CD4-positive, alpha-beta T cell treated with Interferon alpha-2 for 1 hour (primary cell): ENCODE measurements at places on chromosomes 4 and X.
A peak's percentile ranks its signal among the peaks of the same experiment; 100 is the strongest.

GRCh38 chr4:36432586-36432985 lies 151.2 kb downstream of the DTHD1 start:
- DNase-seq = no peak

DNA sequence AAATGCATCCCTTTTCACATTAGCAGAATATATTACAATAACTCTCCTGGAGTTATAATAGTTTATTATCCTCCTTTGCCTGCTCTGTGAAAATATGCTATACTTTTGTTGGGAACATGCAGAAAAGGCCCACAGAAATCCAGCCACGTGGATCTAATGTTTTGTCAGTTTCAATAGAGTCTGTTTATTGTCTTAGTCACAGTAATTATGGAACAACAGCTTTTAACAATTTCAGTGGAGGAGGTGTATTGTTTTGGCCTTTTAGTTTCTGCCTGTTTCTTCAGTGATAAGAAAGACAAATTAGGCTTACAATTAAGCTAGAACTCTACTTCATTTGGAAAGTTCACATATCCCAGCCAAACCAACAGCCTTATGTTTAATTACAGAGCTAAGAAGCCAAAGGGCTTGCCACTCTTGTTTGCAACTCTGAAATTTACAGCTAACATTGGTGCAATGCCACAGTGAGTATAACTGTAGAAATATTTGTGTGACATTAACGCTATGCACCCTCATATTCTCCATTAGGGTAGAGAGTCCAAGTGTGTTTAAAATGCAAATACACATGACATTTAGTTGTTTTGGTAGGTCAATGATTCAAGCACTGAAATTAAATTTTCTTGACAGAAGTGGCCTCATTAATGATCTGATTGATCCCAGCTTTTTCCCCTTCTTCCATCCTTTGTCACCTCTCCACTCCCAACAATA lies 175.8 kb downstream of the USP46 start:
- DNase-seq = no peak

GRCh38 chr4:26005764-26006163 lies 91.7 kb downstream of the SMIM20 start:
- no peak for DNase-seq

GRCh38 chr4:143668930-143669552 lies 31.4 kb downstream of the FREM3 start:
- DNase-seq = no peak

- DNase-seq = no peak
Measured at GRCh38 chr4:9765091-9765490, 16.3 kb upstream of the DRD5 start.

DNA sequence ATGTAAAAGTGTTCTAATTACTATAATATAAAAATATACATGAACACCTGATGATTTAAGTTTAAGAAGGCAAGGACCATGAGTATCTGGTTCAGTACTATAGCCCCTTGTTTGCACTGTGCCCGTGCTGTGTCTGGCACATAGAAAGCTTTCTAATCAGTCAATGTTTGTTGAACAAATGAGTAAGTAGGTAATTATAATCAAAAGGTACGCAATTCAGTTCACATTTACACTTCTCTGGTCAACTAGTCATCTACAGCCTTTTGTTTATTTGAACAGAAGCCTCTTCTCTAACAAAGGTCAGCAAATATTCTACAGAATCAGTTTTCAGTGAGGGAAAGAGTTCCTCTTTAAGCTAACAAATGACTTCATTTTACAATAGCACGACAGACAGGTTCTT lies 523.3 kb downstream of the SMARCA1 start:
- no peak for DNase-seq

- no peak for DNase-seq
Measured at GRCh38 chrX:119398974-119399771, at the start of gene SLC25A43. Gene SLC25A43 (plus strand): TSS chrX:119399336. CDS start chrX:119399404, 68 bp downstream.

GRCh38 chr4:65791812-65792308 lies 121.6 kb upstream of the EPHA5 start:
- DNase-seq = no peak

- DNase-seq = no peak
Measured at GRCh38 chr4:75069493-75070074, 136.7 kb downstream of the PARM1 start.

GRCh38 chrX:10326578-10326977 lies 169.8 kb downstream of the CLCN4 start:
- DNase-seq = no peak

DNA sequence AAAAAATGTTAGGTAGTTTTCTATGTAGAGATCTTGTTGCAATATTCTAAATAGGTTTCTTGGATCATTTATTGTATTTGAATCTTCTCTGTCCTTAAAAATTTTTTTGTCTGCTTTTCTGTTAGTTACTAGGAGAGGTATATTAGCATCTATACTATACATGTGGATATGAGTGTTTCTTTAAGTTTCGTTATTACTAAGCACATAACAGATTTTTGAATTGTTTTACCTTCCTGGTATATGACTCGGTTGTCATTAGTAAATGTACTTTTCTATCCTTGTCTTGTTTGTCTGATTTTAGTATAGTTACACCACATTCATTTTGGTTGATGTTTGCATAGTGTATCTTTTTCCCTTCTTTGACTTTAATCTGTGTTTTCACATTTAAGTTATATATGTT lies 20.2 kb downstream of the PYURF start:
- DNase-seq = no peak

GRCh38 chrX:104105330-104106262 lies 6.7 kb upstream of the ZCCHC18 start:
- no peak for DNase-seq

DNA sequence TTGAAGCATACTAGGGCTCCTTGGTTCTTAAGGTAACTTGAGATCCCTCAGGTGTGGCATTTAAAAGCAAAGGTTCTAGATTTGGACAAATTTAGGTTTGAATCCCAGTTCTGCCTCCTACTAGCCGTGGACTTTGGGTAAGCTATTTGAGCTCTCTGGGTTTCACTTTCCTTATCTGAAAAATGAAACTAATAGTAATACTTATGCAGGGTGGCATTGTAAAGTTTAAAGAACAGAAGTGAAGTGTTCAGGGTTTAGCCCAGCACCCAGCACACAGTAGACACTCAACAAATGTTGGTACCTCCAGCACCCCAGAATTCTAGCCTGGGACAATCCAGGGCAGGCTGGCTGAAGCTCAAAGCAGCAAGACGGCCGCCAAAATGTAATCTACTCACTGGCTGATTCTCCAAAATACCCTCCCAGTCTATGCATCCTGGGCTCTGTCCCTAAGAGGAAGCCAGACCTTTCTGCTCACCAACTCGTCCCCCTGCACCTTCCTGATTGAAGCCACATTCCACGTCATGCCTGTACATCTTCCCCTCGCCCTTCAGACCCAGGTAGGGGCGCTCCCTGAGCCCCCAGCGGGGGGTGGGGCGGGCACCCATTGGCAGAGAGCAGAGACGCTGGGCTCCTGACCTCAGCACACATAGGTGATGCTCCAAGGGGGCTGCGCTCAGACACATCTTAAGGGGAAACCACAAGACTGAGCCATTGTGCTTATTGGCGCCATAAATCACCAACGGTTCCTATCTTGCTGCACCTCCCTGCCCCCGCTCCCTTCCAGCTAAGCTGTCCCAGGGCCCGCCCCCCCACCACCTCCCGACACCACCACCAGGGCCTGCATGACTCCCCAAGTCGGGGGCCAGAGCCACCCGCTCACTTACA lies 160.6 kb downstream of the BCOR start:
- peak; percentile 52 for DNase-seq

DNA sequence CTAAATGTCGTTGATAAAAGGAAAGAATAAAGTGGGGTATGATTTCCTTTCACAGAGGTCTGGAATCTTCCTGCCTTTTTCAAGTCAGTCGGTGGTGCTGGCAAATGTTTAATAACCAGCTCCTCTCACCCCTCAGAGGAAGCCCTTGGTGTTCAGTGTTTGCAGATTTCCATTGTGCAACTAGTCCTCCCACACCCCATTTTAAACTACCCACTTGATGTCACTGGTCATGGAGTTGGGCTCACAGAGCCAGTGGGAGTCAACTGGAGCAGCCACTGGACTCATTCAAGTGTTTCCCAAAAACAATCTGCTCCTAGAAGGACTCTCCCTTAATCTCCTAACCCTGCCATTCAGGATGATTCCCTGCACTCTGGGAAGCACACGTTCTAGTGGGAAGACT lies 149.2 kb downstream of the PTTG2 start:
- DNase-seq = no peak

- no peak for DNase-seq
Measured at GRCh38 chrX:52359614-52360232, 9.1 kb upstream of the XAGE2 start.

- DNase-seq = no peak
Measured at GRCh38 chr4:156774422-156774821, 197.2 kb downstream of the PDGFC start.

GRCh38 chr4:140061659-140062289 lies 92.2 kb downstream of the MAML3 start:
- DNase-seq = no peak

GRCh38 chrX:151370906-151371305 lies 26.1 kb upstream of the VMA21 start:
- DNase-seq = no peak

- no peak for DNase-seq
Measured at GRCh38 chr4:106708464-106708816, 327.7 kb downstream of the DKK2 start.

DNA sequence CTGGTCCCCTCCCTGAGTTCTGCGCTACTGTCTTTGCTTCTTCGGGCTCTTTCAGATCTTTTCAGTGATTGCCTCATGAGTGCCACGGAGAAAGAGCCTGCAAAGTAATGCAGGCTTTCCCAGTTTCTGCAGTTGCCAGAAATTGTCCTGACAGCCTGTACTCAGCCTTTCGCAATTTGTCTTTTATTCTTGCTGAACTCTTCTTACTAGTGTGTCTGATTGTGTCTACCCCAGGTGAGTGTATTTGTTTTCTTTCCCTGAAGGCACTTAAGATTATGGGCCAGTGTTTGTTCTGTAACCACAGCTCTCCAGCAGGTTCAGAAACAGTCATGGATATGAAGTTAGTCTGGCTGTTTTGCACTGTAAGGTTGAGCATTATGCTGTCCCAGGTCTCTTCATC lies 47.1 kb downstream of the FAM193A start:
- DNase-seq = no peak

DNA sequence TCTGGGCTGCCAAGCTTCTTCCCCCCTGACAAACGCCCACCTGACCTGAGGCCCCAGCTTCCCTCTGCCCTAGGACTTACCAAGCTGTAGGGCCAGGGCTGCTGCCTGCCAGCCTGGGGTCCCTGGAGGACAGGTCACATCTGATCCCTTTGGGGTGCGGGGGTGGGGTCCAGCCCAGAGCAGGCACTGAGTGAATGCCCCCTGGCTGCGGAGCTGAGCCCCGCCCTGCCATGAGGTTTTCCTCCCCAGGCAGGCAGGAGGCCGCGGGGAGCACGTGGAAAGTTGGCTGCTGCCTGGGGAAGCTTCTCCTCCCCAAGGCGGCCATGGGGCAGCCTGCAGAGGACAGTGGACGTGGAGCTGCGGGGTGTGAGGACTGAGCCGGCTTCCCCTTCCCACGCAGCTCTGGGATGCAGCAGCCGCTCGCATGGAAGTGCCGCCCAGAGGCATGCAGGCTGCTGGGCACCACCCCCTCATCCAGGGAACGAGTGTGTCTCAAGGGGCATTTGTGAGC lies 37.0 kb downstream of the HTRA3 start:
- no peak for DNase-seq

GRCh38 chr4:159284113-159284512 lies 181.2 kb downstream of the RAPGEF2 start:
- DNase-seq = no peak

- no peak for DNase-seq
Measured at GRCh38 chr4:52102587-52102986, 51.5 kb downstream of the SPATA18 start.

DNA sequence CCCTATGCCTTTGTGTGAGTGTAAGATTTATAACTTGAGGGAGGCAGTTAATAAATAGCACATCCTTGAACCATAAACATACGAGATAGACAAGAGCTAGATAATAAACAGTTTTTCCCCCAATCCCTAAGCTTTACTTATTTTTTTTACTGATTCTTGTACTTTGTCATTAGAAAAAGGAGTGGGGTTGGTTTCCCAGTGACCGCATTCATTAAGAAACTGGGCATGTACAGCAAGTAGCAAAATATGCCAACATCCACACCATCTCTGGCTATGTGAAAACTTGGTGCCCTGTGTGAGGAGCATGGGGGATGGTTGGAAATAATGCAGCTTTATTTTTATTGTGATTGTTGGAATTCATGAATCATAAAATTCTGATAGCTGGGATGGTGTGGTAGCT lies 176.2 kb downstream of the CBR4 start:
- DNase-seq = no peak

GRCh38 chr4:170038232-170038631 lies 12.0 kb upstream of the MFAP3L start:
- no peak for DNase-seq

DNA sequence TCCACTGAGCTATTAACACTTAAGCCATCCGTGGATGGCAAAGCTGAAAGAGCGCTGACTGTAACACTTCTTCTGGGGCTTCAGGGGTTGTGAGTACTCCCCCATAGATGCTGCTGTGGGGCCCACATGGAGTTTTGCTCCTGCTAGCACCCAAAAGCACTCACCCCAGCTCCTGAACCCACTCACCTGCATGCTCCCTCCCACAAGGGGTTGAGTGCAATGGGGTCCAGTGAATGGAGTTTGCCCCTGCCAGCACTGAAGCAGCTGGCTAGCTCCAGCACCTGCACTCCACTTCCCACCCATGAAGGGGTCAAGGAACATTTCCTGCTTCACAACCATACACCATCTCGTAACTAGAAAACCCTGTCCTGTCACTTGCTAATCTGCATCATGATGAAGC lies 78.9 kb downstream of the IL21 start:
- DNase-seq = no peak

DNA sequence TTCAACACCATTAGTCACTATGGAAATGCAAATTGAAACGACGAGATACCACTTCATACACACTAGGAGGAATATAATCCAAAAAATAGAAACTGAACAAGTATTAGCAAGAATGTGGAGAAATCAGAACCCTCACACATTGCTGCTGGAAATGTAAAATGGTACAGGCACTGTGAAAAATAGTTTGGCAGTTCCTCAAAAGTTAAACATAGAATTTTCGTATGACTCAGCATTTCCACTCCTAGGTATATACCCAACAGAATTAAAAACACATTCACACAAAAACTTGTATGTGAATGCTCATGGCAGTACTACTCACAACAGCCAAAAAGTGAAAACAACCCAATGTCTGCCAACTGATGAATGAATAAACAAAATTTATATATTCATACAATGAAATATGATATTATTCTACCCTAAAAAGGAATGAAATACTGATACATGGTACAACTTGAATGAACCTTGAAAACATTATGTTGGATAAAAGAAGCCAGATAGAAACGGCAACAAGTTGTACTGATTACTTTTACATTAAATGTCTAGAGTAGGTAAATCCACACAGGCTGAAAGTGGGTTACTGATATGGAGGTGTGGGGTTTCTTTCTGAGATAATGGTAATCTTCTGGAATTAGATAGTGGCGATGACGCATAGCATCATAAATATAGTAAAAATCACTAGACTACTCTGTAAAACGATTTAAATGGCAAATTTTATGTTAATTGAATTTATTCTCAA lies 22.3 kb downstream of the TEC start:
- no peak for DNase-seq

GRCh38 chr4:61336916-61337315 lies 136.8 kb downstream of the ADGRL3 start:
- DNase-seq = no peak

GRCh38 chrX:87571964-87572363 lies 54.4 kb downstream of the KLHL4 start:
- no peak for DNase-seq
